ENCODE measurements at places on chromosomes 7 and 10.
A peak's percentile ranks its signal among the peaks of the same experiment; 100 is the strongest.

GRCh38 chr7:134907000-134907399, 79.3 kb upstream of the AGBL3 start:
- DNase-seq = no peak

GRCh38 chr10:6009150-6009549, 31.8 kb upstream of the IL15RA start:
- no peak for DNase-seq

DNA sequence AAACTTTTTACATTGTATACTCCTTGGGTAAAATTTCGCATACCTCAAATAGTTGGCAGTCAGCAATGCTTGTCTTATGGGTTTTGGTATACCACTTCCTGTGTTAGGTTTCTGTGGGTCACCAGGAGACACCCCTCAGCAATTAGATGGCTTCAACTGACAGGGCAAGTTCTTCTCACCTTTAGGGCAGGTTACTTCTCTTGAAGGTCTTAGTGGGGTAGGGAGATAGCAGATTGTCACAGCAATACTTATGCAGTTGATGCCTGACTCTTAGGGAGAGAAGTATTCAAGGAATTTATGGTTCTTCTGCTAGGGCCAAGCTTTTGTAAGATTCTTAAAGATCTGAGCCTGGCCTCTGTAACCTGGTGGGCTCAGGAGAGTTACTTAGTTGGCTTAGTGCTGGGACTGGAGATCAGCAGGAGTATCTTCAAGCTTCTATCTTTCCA, 42.9 kb downstream of the MKLN1 start:
- no peak for DNase-seq

GRCh38 chr7:134031835-134032617, 95.1 kb upstream of the LRGUK start:
- no peak for DNase-seq

DNA sequence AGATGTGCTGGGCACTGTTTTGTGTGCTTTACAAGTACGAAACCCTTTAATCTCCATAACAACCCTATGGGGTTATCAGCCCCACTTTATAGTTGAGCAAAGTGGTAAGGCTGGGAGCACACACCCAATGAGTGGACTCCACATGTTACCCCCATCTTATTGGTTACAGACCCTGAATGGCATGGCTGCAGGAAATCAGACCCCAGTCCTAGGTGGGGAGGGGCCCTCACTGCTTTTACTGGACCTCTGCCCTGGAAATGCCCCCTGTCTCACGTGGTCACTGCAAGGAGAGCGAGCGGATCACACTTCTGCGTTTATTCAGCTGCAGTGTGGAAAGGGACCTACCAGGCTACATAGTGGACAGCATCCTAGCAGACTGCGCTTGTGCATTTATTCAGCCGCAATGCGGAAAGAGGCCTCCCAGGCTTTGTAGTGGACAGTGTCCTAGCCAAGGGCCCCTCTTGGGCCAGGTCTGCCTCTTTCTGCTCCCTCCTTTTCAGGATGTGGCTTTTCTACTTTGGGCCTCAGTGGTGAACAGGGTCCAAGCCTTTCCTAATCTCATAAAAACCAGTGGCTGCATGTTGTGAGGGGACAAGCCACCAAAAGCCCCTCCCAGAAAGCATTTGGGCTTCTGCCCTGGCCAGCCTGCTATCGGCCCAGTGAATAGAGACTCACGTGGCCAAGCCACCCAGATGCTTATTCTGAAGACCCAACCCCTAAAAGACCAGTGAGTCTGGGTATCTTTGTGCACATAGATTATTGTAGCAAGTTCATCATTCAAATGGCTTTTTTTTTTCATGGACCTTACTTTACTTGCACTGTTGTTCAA, 405.7 kb upstream of the RNF32 start:
- DNase-seq = no peak

DNA sequence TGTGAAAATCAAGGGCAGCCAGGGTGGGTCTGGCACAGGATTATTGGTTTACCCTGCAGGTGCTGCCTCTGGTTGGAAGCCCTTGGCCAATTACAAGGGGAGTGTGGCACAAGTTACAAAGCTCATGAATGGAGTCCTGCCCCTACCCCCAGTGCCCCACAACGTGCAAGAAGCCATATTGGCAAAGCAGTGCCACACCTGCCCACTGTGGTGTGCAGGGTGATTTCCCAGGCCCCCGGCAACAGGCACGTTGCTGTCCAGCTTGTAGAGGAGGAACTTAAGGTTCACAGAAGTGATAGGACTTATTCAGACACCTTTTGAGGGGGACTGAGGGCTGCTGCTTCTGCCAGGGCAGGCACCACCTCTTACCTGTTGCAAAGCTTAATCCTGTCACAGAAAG, 11.4 kb downstream of the LHPP start:
- no peak for DNase-seq

- DNase-seq = no peak
These were observed 366.2 kb downstream of the WDR11 start for GRCh38 chr10:121217331-121217730.

DNA sequence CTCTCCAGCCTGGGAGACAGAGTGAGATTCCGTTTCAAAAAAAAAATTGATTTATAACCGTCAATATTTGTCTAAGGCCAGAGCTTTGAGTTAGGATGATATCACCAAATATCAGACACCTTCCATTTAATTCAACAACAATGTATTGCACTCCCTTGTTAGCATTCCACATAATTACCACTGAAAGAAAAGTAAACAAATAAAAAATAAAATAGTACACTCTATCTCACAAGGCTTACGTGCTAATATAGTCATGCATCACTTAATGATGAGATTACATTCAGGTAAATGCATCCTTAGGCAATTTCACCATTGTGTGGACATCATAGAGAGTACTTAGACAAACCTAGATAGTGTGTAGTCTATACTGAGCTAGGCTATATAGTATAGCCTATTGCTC, 127.6 kb upstream of the RHOBTB1 start:
- no peak for DNase-seq

- DNase-seq = no peak
These were observed 1057.2 kb downstream of the LRMDA start for GRCh38 chr10:76488602-76489001.

GRCh38 chr10:59087486-59087885, 89.0 kb upstream of the PHYHIPL start:
- DNase-seq = no peak

DNA sequence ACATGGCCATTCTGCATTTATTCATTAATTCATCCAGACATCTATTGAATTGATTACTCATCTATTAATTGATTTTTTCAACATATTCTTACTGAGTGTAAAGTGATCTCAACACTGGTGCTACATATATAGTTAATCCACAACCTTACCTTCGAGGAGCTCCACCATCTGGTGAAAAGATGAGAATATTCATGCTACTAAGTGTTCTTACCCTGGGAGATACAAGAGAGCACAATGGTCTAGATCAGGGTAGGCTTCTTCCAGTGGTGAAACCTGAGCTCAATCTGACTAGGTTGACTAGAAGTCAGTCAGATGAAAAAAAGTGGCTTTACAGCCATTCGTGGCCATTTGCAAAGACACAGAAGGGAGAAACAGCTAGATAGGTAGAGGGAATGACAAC, 507.4 kb downstream of the ANKRD7 start:
- DNase-seq = no peak

DNA sequence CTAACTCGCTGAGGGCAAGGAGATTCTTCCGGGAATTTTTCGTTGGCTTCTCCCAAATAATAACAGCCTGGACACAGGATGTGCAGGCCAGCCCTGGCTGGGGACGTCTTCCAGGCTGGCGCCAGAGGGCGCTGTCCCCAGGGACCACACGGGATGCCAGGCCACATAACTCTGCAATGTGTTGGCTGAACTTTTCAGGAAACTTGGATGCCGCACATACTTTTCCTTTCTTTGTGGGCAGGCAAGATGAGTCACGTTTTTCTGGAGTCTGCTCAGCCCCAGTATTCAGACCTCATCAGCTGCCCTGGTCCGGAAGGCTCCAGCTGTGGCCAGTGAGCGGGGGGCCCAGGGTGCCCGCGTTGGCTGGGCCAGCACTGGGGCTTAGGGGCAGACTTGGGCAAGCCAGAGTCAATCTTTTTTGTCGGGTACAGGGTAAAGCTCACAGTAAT, 122.7 kb downstream of the PRKAG2 start:
- DNase-seq = peak; percentile 84

DNA sequence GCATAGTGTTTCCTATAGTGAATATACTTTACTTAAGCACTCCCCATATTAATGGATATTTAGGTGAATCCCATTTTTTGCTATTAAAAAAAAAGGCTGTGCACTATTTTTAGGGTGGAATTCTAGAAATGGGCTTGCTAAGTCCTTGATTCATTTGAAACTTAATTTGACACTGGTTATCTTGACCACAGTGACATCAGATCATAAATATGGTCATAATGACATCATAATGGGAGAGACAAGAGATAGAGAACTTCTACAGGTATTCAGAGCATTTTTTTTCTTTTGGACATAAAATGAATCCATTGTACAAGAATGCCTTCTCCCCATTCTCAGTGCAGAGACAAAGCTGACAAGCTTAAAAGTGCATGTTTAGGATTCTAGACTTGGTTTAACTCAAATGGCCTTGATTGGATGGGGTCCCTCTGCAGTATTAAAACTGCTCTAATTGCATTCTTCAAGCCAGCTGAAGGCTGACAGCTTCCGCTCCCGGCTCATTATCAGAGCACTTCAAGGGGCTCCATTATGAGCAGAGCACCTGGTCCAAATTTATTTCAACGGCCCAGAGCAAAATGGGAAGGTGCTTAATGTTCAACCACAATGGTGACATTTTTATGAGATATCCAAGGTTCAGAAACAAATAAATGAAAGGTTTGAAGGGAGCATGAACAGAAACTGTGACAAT, 104.8 kb downstream of the JAZF1 start:
- DNase-seq = no peak

DNA sequence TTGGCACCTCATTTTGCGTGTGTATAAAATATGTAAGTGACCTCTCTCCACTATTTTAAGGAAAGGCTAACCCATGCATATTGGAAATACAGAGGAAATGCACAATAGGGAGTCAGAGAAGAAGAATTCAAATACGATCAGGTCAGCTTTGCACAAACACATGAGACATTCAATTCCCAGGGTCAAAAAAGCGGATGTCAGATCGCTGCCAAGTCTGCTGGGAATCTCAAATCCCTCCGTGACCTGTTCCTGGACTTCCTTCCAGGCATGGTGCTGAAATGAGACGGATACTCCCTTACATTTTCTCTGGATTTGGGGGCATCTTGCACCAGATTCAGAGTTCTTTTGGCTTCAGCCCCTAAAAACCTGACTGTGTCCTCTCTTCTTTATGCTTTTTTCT, 91.9 kb upstream of the PRKCQ start:
- DNase-seq = no peak

- peak; percentile 87 for DNase-seq
These were observed 96.4 kb upstream of the ZMIZ1 start for GRCh38 chr10:78972160-78972946.

DNA sequence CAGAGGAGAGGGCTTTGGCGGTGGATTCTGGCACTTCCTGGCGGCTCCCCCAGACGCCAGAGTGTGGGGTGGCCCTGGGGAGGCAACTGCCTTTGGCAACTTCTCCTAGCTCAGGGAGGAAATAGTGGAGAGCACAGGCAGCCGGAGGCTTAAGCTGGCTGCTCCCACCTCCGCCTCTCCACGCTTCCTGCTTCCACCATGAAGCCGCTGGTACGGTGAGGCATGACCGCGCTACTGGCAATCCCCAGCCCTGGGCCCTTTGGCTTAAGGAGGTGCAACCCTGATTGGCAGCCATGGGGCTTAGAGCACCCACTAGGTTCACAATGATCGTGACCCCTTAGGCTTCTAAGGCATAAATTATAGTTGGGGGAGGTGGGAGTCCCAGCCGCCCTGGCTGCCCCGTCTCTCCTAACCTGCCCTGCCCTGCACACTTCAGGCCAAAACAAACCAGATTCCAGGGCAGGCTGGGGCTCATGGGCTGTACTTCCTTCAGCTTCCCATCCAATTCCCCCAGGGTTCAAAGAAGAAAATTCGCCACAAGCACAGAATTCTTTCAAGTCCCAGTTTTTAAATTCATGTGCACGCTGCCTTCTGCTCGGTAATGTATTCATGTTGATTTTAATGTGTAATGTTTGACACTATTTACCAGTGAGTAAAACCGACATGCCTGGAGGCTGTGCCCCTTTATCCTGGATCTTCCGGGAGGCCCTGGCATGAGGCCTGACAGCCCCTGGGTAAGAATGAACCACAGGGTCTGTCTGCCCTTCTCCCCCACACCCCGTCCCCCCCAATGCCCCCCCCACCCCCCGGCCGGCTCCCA, 90.7 kb upstream of the LRRC4 start:
- peak; percentile 62 for DNase-seq

GRCh38 chr7:5824297-5824610, 42.8 kb upstream of the RNF216 start:
- DNase-seq = no peak

DNA sequence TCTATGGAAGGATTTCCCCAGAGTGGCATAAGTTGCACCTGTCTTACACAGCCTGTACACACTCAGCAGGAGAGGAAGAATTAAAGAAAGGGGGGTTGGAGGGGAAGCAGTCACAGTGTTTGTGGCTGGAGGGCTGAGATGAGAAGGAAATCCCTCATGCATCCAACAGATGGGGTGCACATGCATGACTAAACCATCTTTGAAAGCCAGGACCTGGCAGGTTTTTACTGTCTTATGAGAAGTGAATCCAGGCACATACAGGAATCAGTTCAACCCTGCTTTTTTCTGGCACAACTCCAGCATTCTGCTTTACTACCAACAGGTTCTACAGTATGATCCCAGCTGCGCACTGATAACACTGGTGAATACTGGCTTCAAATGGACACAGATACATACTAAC, 107.7 kb downstream of the CACNA2D1 start:
- no peak for DNase-seq

- no peak for DNase-seq
These were observed 4.5 kb downstream of the AKR1E2 start for GRCh38 chr10:4830551-4830950.

GRCh38 chr7:68376131-68376661, 1222.1 kb upstream of the AUTS2 start:
- no peak for DNase-seq

- no peak for DNase-seq
These were observed 97.6 kb downstream of the NRP1 start for GRCh38 chr10:33236916-33237315.

DNA sequence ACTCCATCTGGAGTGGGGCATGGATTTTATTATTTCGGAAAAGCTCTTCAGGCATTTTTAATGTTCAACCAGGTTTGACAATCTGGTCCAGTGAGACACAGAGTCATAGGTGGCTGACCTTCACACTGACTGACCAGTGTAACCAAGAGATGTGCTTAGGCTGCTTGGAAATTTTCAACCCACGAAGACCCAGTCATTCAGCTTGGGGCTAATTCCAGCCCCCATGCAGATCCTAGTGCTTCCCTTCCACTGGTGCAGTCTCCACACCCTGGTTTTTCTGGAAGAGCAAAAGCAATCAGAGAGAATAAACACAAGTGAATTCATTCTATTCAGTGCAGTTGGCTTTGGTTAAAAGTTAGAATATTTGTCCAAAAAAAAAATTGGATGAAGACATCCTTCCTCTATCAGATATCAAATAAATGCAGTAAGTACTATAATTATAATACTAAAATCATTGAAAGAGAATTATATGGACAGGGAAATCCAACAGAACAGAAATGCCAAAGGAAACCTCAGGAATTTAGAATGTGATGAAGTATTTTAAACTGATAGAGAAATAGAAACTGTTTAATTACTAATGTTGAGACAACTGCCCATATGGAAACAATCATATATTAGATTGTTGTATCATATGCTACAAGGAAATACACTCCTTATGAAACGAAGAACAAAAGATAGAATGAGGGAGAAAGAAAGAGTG, 178.0 kb downstream of the NPSR1 start:
- no peak for DNase-seq

GRCh38 chr10:81216949-81217348, 658.0 kb upstream of the NRG3 start:
- DNase-seq = no peak

Data from Right ventricle myocardium superior (tissue), 1 donor.